Stimulated activated CD4-positive, alpha-beta T cell treated with anti-CD3 and anti-CD28 coated beads, Interleukin-1b, Interleukin-23, amount 100 ng/mL, for 48 hours (primary cell): ENCODE measurements at places on chromosomes 12 and 14.

DNA sequence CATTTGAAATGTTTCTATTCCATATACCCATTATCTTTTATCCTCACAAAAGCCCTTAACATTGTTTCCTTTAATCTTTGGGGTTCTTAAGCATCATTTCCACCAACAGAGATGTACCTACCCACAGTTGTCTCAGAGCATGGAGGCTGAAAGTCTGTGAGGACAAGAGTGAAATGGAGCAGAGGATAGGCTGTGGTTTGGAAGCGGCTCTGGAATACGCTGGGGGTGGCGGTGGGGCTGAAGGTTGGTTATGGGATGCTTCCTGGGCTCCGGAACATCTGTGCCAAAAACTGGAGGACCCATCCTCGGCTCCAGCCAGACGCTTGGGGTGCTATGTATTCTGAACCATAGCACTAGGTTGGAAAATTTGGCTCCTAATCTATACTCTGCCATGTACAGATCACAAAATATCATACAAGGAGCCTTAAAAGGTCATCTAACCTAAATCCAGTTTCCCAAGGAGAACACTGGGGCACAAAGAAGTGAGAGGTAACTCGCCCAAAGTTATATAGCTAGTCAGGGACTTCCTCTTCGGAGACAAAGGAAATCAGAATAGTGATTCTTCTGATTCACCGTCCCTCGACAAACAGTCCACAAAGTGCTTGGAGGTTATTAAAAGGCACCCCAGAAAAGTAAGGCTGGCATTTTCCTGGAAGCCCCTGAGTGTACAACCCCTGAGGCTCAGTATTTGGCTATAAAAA, 2.5 kb downstream of the PPP1R3E start:
- no peak for DNase-seq

DNA sequence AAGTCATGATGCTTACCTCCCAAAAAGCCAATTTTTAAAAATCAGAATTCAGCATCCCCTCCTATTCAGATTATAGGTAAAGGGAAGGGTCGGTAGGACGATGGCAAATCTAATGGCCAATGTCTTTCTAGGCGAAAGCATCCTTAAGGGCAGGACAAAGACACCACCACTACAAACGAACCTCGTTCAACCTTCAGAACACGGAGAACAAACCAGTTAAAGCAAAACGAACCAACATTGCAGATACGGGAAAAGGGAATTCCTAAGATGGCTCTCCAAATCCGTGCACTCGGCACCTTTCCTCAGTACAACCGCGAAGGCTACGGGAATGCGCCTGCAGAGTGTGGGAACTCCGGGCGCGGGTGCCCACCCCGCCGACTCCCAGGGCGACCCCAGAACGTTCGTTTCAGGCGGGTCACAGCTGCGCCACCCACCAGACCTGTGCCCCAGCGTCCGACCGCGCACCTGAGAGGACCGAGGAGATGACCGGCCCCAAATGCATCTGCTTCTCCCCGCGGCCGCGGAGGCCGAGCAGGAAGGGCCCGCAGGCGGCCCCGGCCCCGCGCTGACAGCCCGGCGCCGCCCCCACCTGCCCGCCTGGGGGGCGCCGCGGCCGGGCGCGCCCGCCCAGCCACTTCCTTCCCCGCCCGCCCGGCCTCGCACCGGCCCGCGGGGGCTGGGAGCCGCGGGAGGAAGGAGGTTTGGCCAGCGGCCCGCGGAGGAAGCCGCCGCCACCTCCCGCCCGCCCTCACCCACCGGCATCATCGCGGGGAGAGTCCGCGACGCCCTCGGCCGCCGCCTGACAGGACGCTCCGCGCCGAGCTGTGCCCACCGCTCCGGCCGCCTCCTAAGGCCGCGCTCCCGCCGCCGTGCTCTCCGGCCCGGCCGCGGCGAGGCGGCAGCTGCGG, 578 bp downstream of the PPP1R13B start:
- peak; percentile 8 for DNase-seq

- peak; percentile 88 for DNase-seq
Observed at GRCh38 chr14:93977790-93978581, 1.6 kb upstream of the ASB2 start.

- DNase-seq: no peak
Observed at GRCh38 chr14:37122919-37123639, 49.3 kb downstream of the SLC25A21 start.

DNA sequence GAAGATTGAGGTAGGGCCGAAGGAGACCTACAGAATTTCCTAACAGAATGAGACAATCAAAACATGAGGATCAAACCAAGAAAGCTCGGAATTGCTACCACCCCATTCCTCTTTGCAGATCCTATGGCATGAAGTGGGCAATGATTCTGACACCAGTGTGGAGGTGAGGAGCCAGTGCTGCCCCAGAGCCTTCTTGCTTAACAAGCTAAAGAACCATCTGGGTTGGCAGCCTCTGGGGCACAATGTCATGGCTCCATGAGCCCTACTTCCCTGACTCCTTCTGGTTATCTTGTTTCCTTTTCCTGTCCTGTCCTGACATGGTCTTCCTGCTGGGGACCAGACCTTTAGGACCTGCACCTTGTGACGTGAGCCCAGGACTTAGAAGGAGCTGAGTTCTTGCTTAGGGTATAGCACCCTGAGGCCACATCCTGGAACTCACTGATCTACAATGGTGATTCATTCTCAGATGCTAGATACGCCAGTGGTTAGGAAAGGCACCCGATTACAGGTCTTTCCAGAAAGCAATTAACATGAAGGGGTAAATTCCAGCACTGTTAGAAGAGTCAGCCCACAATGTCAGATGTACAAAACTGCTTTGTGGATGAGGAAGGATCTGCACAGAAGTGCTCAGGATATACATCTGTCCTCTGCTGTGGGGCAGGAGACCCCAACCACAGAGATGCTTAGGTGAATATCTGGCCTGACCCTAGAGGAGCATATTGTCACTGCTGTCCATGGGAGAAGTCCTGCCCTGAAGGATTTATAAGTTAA, 324.2 kb downstream of the ZFP36L1 start:
- peak; percentile 39 for DNase-seq

DNA sequence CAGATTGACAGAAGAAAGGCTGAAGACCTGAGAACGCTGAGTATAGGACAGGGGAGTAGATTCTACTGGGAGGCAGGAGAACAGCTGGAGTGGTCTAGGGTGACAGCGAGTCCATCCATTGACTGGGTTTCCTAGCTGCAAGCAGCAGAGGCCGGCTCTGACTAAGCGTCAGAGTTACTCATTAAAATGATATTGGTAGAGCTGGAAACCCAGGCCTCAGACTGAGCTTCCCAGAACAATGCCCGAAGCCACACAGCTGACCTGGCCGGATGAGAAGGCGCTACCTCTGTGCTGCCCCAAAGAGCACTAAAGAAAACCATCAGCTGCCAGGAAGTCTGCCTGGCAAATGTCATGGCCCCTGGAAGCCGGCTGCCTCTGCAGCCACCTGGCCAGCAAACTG, 78.5 kb upstream of the FZD10 start:
- DNase-seq: no peak
